ENCODE measurements at places on chromosomes 5 and 9. TPM values are rescaled to one million over a fixed set of nuclear protein-coding genes. Genes with fewer than 3 reads are reported as not detected.

DNA sequence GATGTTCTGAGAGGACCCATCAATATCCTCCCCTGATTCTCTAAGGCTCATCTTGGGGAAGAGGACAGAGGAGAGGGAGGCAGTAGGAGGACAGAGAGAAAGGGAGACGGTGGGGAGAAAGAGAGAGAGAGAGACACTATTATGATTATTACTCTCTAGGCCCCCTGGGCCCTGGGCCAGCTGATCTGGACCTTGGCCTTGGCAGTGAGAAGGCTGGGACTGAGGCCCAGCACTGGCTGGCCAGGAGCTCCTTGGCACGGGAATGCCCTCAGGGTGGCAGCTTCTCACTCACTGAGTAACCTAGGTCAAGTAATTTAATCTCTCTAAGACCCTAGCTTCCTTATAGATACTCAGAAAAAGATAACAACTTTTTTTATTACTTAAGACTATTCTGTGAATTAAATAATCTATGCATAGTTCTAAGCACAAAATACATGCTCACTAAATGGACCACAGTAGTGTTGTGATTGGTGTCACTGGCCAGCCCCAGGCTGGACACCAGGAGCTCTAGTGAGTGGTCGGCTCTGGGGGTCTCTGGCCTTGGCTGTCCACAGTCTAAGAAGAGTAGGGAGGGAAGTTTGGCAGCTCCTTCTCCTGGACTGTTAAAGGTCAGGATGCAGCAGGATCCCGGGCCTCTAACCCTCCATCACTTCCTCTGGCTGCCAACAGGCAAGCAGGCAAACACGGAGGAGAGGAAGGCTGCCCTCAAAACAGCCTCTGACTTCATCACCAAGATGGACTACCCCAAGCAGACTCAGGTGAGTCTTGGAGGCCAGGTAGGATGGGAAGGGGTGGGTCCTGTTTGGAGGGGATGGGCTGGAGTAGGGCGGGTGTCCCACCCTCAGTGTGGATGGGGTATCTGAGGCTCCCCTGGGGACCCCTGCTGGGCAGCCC is 50.0 kb downstream of the GSN start:
- DNase-seq = no peak

DNA sequence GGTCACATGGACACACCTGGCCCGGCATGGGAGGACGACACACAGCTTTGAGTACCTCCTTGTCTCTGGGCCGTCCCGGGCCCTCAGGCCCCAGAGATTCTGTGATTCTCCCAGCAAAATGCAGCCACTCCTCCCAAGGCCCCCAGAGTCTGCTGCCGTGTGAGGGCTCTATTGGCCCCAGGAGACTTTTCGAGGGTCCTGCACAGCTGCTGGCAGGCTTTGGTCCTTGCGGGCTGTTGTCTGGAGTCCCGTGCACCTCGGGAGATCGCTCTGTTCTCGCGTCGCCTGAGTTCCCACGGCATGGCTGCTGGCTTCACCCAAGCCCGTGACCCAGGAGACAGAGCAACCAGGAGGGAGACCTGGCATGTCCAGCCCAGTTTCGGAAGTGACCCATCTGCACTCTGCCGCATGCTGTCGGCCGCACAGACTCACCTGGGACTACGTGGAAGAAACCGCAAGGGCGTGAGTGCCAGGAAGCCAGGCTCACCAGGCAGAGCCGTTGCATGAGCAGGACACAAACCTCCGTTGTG is 46.8 kb upstream of the NKD2 start:
- DNase-seq = no peak

DNA sequence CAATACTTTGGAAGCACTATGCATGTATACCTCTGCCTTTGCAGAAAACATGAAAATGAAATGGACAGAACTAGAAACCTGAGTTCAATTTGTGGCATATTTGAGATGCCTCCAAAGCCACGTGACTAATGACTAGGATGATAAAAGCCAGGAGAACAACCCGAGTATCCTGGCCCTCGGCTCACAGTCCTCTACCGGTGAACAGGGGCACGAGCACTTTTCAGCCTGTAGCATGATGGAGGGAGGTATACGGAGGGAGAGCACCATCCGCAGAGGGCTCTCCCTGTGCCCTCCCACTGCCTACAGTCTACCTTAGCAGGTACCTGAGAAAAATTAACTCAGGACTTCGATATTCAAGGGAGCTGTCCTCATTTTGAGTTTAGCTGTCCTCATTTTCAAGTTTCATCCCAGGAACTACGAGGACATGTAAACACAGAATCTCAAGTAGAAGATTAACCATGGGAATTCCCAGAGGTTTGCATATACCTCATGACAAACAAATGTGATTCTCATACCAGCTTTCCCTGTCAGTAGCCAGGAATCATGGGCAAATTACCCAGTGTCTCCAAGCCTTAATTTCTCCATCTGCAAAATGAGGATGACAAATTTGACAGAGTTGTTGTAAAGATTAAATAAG is 249.3 kb downstream of the DNAH5 start:
- DNase-seq = no peak

DNA sequence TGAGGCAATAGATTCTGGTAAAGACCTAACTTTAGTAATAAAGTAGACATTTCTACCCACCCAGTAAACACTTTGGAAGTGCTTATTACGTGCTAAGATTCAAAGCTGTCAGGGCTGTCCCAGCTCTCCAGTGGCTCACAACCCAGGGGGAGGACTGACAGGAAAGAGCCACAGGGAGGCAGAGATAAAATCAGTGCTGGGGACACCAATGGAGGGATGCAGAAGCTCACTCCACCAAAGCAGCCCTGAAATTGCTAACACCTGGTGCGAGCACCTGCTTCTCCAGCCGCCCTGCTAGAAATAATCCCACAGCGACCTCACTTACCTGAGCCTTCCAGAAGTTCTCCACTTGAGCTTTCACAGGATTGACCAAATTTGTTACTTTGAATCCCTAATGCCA is 501.0 kb downstream of the BNC2 start:
- no peak for DNase-seq

- no peak for DNase-seq
Measured at GRCh38 chr5:78601559-78602314, 46.8 kb downstream of the LHFPL2 start.

Gene CD180
- total RNA-seq = not detected
